ENCODE measurements at places on chromosomes 7 and 10.

- no peak for DNase-seq
Observed at GRCh38 chr7:103121641-103122040, 27.3 kb downstream of the NAPEPLD start.

DNA sequence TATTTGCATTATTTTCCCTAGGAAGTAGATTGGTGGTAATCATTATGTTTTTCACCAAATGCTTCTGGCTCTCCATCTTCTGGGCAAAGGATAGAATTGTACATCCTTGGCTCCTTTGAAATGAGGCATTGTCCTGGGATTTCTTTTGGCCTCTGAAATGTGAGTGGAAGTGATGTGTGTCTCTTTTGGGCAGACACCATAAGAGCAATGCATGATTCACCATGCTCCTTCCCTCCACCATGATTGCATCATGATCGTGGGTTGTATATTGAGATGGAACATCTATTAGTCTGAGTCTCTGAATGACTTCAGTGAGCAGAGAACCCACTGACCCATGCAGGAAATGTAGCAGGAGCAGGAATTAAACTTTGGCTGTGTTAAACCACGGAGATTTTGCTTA is 49.2 kb downstream of the ADRA2A start:
- DNase-seq = no peak

DNA sequence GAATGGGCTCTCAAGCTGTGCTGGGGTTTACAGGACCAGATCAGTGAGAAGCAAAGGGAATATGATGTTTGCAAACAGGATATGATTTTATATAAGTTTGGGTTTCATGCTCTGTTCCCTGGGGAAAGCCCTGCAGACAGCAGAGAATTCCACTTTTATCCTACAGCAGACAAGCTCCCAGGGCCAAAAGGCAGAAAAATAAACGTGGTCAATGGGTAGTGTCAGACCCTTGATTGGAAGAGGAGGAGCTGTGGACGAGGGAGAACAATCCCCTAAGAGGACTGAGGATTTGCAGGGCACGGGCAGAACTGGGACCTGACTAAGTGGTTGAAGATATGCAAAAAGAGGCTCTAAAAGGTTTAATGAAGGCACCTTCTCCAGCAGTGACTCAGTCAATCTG is 275.3 kb downstream of the HDAC9 start:
- no peak for DNase-seq

DNA sequence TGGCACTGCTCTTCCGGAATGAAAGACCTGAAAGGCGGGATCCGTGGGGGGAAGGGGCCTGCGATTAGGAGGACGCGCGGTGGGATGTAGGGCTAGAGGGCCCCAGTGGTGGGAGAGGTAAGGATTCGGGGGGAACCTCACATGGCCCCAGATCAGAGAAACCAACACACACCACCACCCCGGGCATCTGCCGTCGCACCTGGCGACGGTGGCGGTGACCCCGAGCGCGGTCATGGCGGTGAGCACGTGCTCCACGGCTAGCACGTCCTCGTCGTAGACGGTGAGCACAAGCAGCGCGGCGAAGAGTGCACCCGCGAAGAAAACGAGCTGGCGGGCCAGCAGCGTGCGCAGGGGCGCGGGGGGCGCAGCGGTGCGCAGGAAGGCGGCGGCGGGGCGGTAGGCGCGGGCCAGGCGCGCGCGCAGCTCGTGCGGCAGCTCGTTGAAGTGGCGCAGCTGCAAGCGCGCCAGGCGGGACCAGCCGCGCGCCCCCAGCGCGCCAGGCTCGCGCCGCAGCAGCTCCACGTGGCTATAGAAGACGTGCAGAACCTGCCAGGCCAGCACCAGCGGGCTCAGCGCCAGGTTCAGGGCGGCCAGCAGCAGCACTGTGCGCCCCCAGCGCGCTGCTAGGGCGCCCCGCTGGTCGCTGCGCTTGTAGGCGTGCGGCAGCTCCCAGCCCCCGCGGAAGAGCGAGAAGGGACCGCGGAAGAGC is 5.7 kb downstream of the ATG9B start:
- no peak for DNase-seq

DNA sequence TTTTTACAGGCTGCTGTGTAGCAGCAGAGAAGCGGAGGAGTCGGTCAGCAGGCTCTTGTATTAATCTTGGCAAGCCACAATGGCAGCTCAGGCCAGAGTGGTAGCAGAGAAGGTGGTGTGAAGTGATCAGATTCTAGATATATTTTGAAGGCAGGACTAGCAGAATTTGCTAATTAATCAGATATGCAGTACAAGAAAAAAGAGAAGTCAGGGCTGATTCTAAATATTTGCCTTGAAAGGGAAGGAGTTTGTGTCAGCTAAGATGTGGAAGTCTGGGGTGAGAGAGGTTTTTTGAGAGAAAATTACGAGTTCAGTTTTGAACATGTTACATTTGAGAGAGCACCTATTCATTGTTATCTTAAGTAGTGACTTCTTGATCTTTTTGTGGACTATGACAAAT is 176.3 kb downstream of the WNT2 start:
- no peak for DNase-seq

Measured in cortex of kidney (tissue), 1 donor.